H4 (cell line): ENCODE measurements at places on chromosomes 3 and 15. TPM values are rescaled to one million over a fixed set of nuclear protein-coding genes. Genes with fewer than 3 reads are reported as not detected.

DNA sequence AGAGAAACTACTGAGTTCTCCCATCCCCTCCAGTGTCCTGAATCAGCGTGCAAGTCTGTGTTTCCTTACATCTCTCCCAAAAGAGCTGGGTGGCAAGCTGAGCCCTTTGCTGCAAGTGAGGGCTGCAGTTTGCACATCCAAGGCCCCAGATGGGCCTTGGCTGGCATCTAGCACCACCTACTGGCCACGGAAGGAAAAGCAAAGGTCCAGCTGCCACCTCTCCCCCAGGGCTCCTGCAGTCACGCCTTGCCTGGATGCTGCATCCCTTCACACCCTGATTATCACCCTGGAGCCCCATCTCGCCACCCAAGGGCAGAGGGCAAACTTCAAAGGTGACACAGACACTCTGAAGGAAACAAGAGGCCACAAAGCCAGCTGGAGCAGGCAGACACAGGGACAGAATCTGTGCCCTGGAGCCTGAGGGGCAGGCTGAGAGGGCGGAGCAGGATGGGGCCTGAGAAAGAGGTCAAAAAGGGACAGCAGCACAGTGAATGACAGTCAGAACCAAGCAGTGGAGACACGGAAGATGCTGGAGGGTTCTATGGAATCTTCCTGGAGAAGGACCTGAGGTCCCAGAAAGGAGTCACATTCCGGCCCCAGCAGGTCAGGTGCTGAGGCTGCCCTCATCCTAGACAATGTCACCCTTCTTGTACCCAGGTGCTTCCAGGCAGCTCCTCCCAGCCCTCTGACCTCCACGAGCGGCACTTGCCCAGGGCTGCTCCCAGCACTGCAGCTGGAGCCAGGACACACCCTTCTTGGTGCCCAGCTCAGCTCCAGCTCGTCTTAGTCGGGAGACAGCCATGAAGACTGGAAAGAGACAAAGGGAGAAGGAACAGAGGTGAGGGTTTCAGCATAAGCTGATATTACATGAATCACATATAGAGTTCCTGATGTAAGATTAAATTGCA, 18.3 kb upstream of the NTRK3 start:
- DNase-seq = peak; percentile 48

DNA sequence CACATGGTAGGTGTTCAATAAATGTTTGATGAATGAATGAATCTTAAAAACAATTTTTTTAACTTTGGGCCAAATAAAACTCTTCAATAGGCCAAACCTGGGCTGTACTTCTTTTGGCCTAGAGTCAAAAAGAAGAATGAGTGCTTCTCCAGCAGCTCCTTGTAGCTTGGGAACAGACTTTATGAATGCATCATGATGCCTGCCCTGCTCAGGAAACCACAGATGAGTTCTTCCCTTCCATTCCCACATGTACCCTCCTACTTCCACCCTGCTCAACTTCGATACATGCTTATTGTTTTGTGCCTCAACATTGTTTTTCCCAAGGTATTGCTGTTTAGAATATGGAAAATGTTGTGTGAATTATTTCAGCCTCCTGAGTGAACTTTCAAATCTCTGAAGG, 87.0 kb downstream of the FILIP1L start:
- DNase-seq = no peak

DNA sequence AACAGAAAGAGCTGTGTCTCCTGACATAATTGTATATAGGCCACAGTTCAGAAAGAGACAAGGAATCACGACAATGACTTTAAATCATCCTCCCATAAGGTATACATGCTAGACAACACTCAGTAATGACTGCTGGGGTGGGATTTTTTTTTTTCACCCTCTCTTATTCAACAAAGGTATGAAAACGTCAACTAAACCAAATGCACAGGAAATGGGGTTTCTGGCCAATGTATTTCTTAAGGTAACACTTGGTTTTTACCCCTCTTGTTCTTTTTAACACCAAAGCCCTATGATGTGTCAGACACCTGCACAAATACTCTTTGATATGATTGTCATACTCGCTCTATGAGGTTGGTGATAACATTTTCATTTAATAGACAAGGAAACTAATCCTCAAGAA, 78.3 kb downstream of the MCF2L2 start:
- no peak for DNase-seq

DNA sequence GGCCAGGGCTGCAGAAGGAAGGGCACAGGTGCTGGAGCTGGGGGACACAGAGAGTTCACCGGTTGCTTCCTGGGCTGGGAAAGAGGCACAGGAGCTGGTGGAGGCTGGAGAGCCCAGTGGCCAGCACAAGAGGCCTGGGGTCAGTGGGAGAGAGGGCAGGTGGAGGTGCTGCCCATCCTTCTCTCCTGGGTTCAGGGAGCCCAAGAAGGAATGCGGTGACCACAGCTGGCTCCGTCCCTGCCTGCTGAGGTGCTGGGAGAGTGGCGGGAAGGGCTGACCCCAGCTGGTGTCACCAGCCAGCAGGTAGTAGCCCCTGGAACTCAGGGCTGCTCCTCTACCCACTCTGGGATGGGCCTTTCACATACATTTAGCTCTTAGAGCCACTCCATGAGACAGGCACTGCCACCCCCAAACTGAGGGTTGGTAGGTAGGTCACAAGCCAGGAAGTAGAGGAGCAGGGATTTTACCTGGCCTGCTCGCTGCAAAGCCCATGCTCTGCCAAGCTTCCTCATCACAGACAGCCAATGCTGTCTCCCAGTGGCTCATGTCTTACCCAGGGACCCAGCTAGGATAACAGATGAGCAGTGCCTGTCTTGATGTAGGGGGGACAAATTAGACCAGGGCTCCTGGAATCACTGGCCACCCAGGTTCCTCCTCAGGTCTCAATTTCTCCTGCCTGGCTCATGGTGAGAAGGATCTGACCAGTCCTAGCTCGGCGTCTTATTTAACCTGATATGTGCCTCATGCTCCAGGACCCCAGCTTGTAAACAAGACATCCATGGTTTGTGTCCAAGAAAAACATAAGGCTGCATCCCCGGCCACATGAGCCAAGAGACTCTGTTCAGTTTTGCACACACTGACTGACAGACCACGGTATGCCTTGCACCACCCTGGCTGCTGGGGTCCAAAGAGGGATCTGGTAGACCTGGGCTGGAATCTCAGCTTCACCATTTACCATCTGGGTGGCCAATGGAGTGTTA, 119.2 kb downstream of the CORO2B start:
- DNase-seq = no peak

DNA sequence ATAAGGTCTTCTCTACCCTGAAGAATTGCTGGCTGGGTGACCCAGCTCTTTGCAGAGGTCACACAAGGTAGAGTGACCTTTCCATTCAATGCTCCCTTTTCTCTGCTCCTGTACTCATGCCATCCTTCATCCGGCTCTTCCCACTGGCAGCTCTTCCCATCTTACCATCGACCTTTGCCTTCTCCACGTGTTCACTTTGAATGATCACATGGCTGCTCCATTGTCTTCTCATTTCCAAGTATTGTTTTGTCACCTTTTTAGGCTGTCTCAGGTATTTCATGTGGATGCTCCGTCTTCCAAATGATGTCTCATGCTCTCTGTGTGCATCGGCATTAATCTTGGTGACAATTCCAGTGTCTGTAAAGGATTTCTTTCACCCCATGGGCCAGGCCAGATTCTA, 76.6 kb upstream of the ONECUT1 start:
- DNase-seq = no peak

GRCh38 chr3:64138046-64138445, 87.2 kb downstream of the PRICKLE2 start:
- no peak for DNase-seq

GRCh38 chr3:61839256-61839655, 277.9 kb downstream of the PTPRG start:
- no peak for DNase-seq

DNA sequence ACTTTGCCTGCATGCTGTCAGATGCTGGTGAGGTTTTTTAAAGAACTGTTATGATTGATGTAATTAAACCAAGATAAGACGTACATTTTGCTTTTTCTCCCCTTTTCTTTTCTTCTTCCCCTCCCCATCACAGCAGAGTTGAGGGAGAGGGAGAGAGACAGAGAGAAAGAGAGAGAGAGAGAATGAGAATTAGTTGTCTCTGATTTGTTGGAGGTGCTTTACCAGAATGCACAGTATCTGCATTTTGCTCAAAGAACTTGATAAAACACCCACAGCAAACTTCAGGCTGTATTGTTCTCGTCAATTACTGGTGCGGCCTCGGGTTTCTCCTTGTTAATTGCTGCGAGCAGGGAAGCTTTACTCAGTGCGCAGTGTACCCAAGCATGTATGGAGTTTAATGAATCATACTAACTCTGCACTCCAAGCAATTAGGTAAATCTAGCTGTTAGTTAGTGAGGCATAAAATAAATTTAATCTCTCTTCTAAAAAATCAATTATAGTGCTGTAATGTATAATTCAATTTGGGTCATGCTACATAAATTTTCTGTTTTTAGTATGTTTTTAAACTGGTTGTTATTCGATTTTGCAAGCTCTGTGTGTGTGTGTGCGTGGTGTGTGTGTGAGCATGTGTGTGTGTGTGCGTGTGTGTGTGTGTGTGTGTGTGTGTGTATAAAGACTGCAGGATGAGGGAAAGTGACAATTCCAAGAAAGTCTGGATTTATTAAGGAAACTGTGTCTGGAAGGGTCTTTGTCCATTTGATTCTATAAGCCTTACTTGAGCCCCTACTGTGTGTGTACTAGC, 273.4 kb downstream of the TLE3 start:
- no peak for DNase-seq

DNA sequence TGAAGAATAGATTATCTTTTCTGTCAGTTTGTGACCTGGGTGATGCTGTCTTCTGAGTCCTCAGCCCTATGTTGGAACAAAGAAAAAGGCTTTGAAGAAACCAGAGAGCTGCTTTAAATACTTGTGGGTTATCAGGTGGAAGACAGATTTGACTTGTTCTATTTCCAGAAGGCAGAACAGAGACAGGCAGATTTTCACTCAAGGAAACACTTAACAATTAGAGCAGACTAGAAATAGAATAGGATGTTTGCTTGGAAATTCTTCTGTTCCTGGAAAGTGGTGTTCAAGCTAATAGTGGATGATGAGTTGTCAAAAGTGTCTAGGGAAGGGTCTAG, 219.4 kb downstream of the UBE2E2 start:
- no peak for DNase-seq

GRCh38 chr3:184259878-184260723, 1.3 kb downstream of the CAMK2N2 start:
- DNase-seq = no peak

DNA sequence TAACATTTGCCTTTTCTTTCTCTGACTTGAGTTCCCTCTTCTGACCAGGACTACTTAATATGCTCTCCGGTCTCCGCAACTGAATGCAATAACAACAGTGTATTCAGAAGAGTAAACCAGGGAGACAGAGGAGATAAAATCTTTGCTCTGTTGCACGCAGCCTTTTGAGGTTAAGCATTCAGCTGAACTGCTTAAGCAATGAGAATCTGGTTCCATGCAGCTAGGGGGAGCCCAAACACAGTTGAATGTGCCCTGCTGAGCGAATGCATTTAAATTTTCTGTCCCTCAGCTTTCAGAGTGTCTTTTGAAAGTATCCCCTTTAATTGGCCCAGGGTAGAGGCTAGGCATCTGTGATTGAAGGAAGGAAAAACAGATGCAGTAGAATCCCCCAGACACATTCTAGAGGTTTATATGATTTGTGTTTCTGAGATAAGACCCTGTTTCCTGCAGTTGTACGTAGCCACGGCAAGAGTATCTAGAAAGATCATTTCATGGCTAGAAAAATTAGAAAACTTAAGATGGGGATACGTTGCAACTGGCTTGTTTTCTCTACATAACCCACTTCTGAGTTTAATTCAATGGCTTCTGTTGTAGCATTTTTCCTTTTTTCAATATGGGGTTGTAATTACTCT, 309.6 kb downstream of the TUSC7 start:
- DNase-seq = peak; percentile 29

TMC3 gene
- not detected in 2 replicates for total RNA-seq

IL17RD gene
- total RNA-seq = 0.55 and 0.56 TPM in 2 replicates

BSN gene
- 0.04 and 0.16 TPM in 2 replicates for total RNA-seq

RHCG gene
- not detected in 2 replicates for total RNA-seq
